ENCODE measurements at places on chromosomes 11 and 22.

DNA sequence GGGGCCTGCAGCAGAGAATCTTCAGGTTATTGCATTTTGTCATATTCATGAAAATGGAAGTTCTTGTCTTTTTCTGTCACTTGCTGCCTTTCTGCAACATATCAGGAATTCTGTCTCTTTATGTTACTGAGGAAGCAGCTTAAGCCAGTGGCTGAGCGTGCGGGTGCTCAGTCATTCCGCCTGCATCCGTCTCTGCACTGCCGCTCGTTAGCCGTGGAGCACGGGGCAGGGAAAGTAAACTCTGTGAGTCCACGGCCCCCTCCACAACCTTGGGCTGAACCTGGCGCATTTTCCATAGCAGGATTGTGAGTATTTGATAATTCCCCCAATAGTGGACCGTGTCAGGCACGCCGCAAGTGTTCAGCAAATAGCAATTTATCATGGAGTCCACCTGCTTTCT lies 1007.7 kb downstream of the BRD1 start:
- no peak for DNase-seq

DNA sequence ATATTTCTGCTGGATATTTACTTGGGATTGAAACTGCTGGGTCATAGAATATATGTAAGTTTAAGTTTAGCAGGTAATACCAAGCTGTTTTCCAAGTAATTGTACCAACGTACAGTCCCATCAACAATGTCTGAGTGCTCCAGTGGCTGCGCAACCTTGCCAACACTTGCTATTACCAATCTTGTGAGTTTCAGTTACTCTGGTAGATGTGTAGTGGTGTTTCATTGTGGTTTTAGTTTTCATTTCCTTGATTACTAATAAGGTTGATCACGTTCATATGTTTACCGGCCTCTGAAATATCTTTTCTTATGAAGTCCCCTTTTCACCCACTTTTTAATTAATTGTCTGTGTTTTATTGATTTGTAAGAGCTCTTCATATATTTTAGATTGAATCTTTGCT lies 370.6 kb upstream of the CADM1 start:
- no peak for DNase-seq

- DNase-seq: no peak
Observed at GRCh38 chr11:70734379-70734778, 336.1 kb downstream of the CTTN start.

- no peak for DNase-seq
Observed at GRCh38 chr11:113022262-113022661, 61.0 kb downstream of the NCAM1 start.

DNA sequence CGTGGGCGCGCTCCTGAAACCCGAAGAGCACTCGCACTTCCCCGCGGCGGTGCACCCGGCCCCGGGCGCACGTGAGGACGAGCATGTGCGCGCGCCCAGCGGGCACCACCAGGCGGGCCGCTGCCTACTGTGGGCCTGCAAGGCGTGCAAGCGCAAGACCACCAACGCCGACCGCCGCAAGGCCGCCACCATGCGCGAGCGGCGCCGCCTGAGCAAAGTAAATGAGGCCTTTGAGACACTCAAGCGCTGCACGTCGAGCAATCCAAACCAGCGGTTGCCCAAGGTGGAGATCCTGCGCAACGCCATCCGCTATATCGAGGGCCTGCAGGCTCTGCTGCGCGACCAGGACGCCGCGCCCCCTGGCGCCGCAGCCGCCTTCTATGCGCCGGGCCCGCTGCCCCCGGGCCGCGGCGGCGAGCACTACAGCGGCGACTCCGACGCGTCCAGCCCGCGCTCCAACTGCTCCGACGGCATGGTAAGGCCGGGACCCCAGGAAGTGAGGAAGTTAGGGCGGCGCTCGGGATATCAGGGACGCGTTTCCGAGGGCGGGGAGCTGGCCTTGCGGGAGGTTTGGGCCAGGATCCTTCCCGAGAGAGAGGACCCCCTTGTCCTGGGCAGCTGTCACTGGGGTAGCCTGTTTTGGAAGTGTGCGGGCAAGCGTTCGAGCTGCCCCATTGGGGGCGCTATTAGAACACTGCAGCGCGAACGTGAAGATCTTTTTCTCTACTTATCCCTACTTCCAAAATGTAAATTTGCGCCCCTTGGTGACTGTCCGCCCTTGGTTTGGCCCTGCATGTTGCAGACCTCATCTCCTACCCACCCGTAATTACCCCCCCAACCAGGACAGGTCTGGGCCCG lies 796 bp downstream of the MYOD1 start:
- DNase-seq: no peak

DNA sequence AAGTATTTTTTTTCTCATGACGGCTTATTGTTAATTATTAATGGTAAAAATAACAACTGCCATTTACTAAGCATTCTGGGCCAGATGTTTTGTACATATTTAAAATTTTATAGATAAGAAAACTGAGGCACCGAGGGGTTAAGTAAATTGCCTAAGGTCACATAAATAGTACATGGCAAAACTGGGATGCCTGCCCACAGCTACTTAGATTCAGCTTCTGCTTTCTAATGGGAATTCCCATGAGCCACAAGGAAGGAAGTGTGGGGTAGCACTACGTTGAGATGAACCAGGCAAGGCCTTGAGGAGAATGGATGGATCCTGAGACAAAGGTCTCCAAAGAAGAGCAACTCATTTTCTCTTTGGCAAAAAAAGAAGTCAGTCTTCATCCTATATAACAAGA lies 11.9 kb upstream of the PHF21A start:
- DNase-seq: no peak

DNA sequence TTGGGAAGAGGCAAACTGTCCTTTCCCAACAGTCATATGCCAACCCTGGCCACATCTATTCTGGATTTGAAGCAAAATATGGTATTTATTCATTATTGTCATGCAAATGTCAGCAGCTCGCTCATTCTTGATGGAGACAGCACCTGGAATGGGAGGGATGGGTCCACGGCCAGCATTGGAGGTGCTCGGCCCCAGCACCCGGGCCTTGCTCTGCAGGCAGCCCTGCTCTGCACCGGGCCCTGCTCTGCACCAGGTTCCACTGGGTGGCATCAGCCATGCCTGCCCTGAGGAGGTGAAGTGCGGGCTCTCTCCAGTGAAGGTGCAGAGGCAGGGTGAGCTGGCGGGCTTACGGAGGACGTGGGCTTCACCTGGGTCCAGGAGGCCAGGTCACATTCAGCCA lies 19.8 kb downstream of the LRP5 start:
- DNase-seq: no peak
